ENCODE measurements at places on chromosomes 7 and 10. TPM values are rescaled to one million over a fixed set of nuclear protein-coding genes. Genes with fewer than 3 reads are reported as not detected.

DNA sequence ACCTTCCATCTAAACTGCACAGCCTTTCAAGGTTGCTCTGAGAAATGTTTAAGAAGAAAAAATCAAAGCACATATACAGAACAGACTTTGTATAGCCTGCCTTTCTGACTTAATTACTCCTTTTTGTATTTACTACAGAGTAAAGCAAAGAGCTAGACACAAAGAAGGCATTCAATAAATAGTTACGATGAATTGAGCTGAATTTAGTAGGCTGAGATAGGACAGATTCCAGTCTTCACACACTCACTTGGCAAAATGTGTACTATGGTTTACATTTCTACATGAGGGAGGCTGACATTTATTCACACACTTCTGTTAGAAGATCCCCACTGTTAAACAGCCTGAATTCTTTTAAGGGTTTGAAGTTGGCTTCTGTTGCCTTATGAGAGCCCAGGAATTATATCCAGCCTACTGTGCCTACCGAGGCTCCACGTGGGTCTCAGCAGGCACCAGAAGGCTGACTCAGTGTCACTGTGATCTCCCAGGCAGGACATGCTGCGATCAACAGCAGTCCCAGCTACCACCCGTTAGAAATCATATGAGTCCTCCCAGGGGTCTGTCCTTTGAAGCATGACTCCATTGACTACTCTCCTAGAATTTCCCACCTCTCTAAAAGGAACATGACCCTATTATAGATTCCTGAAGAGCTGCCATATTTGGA is 24.5 kb upstream of the SLC25A13 start:
- DNase-seq: no peak

GRCh38 chr7:23226844-23227450 is 19.6 kb upstream of the GPNMB start:
- no peak for DNase-seq

GRCh38 chr10:86300399-86300925 is 66.1 kb downstream of the GRID1 start:
- DNase-seq: no peak

- DNase-seq: no peak
Observed at GRCh38 chr7:113824117-113824823, 94.5 kb downstream of the PPP1R3A start.

- no peak for DNase-seq
Observed at GRCh38 chr10:11578802-11579255, 32.6 kb downstream of the USP6NL start.

- DNase-seq: no peak
Observed at GRCh38 chr10:69088471-69088769, 517 bp downstream of the SRGN start.

GRCh38 chr10:78563314-78563713 is 505.5 kb upstream of the ZMIZ1 start:
- no peak for DNase-seq

- DNase-seq: no peak
Observed at GRCh38 chr10:22537810-22538209, 176.6 kb downstream of the PIP4K2A start.

GRCh38 chr7:107559864-107560263 is 3.9 kb downstream of the COG5 start:
- no peak for DNase-seq

- no peak for DNase-seq
Observed at GRCh38 chr10:10661176-10661575, 356.5 kb upstream of the CELF2 start.

DNA sequence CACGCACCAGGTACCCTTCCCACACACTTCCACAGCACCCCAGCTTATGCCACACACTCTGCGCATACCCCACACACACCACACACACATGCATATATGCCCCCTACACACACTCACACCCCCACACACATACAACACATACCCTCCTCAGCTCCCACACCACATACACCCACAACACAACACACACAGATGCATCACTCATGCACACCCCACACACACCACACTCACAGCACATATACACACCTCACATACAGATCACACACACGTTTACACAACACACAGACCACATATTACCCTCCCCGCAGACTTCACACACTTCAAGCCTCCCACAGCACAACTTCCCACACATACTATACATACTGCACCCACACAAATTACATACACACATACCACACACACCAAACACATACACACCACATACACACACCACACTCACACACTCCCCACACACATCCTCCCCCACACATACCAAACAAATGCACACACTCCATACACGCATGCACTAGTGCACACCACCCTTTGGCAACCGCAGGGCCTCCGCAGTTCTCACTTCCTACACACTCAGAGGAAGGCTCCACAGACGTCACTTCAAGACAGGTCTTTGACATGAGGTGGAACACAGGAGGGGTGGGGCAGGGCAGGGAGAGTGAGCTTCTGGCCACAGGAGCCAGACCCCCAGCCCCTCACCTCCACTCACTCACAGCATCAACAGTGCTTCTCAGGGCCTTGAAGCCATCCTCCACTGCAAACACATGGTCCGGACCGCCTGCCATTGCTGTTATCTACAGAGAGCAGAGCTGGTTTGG is 18.5 kb upstream of the ANTXRL start:
- no peak for DNase-seq

- DNase-seq: no peak
Observed at GRCh38 chr7:1100834-1101562, 13.1 kb downstream of the GPER1 start.

DNA sequence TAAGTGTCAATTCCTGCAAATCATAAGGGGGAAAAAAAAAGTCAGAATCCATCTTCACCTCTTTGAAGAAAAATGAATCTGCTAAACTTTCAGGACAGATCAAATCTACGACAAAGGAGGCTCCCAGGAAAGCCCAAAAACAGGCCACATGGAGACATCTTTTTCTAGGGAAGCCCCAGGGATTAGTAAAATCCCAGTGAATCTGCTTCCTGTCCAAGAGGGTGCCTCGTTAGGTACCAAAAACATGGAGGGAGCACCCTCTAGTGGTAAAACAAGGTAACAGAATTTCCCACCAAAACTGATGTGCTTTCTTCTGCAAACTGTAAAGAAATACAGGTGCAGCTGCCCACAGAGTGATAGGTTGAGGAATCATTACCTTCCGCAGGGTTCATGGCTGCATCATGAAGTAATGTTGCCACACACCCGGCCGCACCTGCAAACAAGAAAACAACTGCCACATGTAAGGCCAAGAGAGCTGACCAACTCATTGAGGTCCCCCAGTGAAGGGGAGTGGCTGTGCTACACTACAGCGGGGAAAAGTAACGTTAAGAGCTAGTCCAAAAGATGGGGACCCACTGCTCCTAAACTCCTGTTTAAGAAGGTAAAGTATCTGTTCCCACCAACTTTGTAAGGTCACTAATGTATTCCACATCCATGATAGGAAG is 7.9 kb downstream of the SLC25A28 start:
- DNase-seq: no peak

DNA sequence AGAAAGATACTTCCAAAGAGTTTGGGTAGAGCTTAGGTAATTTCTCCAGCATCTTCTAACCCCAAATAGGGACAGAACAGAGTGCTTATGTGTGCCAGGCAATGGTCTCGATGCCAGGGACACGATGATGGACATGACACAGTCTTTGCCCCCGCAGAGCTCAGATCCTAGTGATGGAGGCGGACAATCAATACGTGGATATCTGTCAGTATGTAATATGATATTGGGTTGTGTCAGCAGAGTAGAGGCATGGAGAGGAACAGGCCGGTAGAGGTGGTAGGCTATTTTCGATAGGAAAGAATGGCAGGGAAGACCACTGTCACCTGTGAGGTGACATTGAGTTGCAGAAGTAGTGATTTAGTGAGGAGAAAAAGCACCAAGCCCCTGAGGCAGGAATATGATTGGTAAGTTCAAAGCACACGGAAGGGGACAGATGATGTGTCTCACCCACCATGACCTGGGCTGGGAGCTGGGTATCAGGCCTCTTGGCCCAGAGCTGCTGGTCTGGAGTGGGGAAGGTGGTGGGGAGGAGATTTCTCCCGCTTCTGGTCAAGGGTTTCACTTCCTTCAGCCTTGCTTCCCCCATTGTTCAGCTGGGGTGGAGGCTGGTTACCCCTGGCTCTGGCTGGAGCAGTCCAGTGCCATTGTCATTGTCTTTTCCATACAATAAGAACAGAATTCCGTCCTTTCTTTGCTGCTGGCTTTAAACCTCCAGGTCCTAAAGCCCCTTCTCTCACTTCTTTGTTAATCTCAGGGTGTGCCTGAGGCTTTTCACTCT is 36.0 kb upstream of the SRGN start:
- DNase-seq: no peak

GRCh38 chr7:14478834-14479510 is 423.6 kb downstream of the DGKB start:
- no peak for DNase-seq

DNA sequence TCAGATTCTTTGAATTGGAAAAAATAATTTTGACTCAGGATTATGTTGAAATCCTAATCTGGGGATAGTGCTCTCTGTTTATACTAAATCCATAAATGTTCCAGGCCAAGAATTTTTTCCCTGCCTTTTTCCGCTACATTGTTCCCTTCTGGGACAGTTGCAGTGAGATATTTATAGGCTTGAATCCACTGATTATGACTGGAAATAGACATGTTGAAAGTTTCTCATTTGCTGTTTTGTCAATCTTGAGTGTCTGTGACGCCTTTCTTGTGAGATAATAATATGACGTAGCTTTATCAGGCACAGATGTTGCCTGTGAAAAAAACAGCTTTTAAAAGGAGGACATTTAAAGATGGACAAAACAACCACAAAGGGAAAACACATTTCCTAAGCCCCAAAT is 155.9 kb downstream of the ARID5B start:
- no peak for DNase-seq

GRCh38 chr7:89067048-89067447 is 271.5 kb upstream of the TEX47 start:
- no peak for DNase-seq

DNA sequence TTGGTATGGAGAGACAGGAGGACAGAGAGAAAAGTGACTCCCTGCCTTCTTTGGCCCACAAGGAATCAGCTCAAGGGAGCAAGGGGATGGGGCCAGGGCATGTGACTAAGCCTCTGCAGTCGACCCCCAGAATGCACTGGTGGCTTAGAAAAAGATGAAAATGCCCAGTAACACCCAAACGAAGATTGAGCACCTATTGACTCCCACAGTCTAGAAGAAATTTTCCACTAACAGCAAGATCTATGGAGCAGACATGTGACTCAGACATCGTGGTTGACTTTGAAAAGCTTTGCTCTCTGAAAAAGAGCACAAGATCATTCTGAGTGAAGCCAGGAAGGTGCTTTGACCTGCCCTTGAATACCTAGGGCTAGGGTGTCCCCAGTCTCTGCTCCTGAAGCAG is 586.0 kb downstream of the CALN1 start:
- DNase-seq: no peak

DNA sequence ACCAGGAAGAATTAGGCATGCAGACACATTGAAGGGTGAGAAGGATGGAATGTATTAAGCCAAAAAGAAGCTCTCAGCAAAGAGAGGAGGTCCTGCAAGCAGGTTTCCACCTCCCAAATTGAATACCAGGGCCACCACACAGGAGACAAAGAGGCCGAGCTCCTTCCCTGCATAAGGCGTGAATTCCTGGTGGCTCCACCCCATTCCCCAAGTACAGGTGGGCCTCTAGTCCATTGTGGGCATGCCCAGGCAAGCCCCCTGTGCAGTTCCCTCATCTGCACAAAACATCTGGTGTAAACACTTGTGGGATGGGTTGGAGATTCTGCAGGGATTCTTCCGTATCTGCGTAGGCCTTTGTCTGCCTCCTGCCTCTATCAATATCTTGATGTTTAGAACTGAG is 817.5 kb downstream of the NRG3 start:
- no peak for DNase-seq

DNA sequence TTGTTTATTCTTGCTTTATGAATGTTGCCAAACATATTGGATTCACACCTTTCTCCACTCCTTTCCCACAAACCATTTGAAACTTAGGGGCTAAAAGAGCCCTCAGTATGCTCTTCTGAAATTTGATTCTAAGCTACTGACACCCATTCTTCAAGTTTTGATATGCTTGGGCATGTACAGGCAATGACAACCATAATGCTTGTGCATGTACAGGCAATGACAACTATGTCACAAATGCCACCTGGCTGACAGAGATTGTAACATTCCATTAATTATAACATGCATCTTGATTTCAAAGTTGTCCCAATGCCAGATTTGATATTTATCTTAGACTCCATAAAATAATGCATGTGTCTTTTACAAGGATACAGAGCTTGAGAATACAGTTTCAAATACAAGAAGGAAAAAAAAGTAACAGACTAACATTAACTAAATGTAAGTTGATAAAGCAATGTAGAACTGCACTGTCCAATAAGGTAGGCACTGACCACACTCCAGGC is 17.5 kb upstream of the CDK1 start:
- no peak for DNase-seq

DNA sequence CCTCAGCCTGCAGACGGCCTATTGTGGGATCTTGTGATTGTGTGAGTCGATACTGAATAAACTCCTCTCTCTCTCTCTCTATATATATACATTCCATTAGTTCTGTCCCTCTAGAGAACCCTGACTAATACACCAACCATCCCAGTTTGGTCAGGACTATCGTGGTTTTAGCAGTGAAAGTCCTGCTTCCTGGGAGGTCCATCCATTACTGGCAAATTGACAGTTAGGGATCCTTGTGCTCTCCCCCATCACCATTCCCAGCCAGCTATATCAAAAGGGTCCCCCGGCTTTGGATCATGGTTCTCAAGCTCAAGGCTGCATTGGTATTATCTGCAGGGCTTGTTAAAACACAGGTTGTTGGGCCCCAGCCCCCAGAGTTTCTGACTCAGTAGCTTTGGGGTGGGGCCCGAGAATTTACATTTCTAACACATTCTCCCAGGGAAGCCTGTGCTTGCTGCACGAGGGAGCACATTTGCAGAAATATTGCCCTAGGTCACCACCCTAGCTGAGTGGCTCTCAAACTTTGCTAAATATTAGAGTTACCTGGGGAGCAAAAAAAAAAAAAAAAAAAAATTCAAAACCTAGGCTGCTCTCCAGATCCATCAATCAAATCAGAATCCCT is 899.1 kb upstream of the AUTS2 start:
- DNase-seq: no peak

GRCh38 chr10:112239347-112239746 is 43.9 kb upstream of the TECTB start:
- DNase-seq: no peak

GRCh38 chr10:78301481-78301880 is 267.8 kb downstream of the RPS24 start:
- DNase-seq: no peak

- no peak for DNase-seq
Observed at GRCh38 chr10:103592186-103593021, 98.9 kb downstream of the NEURL1 start.

Gene IL2RA
- polyA plus RNA-seq: not detected

Gene TBXAS1
- polyA plus RNA-seq: 27.9 TPM

Gene ANKRD30A
- not detected for polyA plus RNA-seq

Gene CTAGE4
- 12.6 TPM for polyA plus RNA-seq

Gene ACSM6
- 0.67 TPM for polyA plus RNA-seq

Gene CALHM1
- 0.07 TPM for polyA plus RNA-seq

Gene SMKR1
- polyA plus RNA-seq: 2.9 TPM

Gene CD36
- polyA plus RNA-seq: 32.0 TPM

Gene C7orf33
- polyA plus RNA-seq: not detected

Gene KEL
- polyA plus RNA-seq: 2.2 TPM

Gene FGF8
- 8.9 TPM for polyA plus RNA-seq

Gene TRPV6
- polyA plus RNA-seq: 14.8 TPM

Measured in right renal pelvis (tissue), 4 donors.